Effector CD4-positive, alpha-beta T cell (primary cell): ENCODE measurements at places on chromosomes 12 and 14.

DNA sequence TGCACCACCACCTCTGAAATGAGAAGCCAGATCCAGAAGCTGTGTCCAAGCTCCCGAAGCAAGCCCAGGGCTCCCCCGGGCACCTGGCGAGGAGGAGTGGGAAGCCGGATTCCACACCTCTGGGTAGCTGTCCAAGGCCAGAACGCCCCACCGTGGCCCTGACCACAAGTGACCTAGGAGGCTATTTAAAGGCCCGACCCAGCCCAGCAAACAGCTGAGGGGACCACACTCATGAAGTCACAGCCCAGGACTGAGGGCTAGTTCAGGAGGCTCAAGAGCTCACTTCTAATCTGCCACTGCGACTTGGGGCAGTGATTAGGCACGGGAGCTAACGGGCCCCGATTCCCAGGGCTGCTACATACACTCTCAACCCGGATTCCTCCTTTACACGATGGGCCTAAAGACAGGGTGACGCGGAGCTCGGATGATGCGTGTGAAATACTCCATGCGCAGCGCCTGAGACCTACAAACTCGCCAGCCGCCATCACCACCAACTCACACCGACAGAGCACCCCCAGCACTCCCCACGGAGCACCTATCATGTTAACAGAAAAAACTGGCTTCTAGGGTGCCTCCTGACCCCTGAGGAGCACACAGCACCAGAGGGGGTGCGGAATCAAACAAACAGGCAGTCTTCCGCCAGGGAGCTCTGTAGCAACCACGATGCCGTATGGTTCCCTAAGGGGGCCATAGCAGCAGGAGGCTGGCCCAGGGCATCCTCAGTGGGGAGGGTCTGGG is 84.0 kb upstream of the GPR68 start:
- DNase-seq: no peak

DNA sequence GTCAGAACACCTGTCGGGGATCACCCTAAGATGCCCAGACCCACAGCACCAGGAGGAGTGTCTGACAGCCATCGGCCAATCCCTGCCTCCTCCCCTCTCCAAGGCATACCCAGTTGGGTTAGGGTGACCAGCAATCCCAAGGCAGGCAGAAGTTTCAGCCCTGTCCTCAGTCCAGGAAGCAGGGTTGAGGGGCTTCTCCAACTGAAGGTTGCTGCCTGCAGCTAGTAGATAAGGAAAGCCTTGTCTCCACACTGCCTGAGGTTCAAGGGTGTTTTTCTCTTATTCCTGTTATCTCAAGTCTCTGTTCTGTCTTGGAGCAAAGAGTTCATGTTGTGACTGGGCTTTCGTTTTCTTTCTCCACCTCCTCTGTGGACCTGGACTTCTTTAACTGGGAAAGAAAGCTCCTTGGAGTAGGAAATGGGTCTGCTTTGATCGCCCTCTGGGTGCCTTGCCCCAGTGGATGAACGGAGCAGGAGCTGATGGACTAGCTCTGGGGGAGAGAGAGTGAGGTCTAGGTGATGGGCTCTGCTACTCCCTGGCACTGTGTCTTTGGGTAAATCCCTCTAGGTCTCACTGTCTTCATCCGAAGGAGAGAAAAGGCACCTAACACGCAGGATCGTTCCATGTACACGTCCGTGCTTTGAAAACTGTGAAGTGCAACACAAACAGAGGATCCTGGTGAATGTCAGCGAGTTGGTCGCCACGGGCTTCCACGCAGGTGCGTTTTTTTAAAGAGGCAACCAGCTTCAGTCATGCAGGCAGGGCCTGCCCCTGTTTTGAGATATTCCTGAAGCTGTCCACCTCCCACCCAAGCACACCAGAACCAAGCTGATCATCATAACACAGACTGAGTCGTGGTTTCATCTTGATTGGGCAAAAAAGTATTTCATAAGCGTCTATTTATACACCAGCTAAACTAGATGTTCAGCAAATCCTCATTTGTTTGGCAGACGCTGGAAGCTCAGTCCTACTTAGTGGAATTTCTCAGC is 52.5 kb upstream of the FOXN3 start:
- no peak for DNase-seq

- DNase-seq: no peak
Measured at GRCh38 chr14:95240859-95241813, 78.6 kb downstream of the CLMN start.

DNA sequence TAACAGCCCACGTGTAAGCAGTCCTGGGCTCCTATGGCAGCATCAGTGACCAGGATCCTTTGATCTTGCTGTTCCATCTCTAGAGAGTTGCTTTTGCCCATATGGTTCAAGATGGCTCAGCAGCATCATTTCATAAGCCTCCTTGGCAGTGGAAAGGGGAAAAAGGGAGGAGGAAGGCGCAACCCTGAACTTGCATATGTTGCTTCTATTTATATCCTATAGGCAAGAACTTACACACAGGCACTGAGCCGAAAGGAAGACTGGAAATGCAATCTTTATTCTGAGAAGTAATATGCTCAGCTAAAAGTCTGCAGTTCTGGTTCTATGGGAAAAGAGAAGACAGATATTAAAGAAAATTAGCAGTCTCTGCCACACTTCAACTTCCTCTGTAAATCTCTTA is 167.7 kb upstream of the PLXNC1 start:
- no peak for DNase-seq

GRCh38 chr12:115203701-115204100 is 519.7 kb upstream of the TBX3 start:
- DNase-seq: no peak

DNA sequence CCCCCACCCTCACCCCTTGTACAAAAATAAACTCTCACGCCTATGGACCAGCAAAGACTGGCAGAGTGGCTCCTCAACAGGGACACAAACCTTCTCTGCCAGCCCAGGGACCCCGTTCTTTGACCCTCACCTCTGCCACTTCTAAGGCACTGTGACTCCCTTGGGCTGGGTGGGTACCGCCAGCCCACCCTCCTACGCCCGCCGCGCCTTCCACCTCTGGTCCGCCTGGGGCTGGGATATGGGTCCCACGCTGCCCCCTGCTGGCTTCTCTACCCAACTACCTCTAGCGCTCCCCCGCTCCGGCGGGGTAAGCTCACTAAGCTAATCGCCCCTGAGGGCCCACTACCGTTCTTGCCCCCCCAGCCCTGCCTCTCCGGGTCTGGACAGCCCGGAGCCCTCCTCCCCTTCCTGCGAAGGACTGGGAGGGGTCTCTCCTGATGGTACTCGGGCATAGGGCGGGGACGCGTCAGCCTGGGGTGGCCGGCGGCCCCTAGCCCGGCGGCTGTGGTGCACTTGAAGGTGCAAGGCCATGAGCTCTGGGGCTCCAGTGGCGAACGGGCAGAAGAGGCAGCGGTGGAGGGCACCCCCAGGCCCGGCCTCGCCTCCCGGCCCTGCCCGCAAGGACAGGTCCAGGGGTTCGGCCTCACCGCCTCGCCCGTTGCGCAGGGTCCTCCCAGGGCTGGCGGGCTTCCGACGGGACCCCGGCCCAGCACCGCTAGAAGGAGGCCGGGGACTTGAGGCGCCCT is 8.1 kb downstream of the ZNF219 start:
- no peak for DNase-seq
